ENCODE measurements at places on chromosomes 6 and 20.

DNA sequence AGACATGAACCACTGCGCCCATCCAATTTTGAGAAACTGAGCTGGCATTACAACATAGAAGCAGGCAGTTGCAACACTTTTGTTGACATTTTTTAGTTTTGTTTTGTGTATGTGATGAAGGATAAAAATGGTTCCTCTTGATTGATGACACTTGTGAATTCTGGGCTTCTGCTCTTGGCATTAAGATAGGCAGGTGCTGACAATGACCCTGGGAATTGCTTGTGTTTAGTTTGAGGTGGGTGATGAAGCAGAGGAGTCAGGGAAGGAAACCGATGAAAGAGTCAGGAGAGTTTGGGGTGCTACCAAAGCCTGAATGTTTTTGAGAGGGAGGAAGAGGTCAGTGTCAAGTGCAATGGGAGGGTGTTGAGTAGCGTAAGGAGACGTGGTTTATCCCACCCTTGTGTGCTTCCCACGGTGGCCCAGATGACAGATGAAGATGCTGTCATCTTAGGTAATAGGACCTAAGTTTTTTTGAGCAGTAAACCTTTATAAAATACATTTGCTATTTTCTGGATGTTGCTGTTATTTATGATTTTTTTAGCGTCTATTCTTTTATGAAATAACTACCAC is 19.4 kb downstream of the CDS2 start:
- no peak for DNase-seq

DNA sequence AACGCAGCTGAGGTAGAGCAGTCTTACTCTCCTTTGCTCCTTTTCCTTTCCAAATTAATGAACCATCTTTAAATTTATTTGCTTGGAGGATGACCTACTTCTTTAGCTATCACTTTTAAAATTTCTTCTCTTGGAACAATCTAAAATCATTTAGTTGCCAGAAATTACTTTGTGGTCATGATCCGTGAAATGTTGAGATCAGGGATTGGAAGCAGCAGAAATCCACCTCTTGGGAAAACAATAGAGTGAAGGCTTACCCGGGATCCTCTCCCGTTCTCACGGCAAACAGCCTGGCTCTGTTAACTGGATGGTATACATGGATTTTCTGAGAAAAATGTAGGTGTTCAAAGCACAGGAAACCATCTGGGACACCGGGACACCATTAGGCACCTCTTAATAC is 7.7 kb downstream of the AKAP12 start:
- no peak for DNase-seq

DNA sequence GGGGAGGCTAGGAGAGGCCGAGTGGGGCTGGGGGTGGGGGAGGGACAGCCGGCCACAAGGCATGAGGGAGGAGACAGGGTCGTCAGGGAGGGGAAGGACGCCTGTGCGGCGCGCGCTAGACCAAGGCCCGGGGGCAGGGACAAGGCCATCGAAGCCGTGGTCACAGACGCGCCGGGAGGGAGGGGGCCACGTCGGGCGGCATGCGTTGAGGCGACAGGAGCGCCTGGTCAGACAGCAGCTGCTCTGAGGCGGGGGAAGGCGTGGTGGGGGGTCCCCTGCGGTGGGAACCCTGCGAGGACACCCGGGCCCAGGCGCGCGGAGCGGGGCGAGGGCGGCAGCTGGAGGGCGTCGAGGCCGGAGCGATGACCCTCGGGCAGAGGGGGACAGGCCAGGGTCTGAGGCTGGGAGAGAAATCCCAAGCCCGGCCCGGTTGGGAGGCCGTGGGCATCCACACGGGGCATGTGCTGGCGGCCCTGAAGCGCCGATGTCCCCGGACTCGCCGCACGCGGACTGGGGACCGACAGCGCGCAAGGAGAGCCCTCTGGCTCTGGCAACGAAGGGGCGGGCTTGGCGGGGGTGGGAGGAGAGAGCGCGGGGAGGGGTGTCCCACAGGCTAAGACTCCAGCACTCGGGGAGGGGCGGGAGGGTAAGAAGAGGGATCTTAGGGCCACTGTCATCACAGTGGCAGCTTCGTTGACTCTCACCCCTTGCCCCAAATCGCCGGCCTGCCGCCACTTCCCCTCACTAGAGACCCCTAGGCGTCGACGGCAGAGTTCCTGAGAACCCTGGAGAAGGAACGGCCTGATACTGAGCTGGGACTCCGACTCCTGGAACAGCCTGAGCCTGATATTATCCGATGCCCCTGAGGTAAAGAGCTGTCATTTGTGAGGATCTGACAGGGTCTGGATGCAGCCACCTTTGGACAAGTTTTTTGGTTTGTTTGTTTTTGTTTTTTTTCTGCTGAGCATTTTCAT is 5.0 kb downstream of the TMEM239 start:
- no peak for DNase-seq

DNA sequence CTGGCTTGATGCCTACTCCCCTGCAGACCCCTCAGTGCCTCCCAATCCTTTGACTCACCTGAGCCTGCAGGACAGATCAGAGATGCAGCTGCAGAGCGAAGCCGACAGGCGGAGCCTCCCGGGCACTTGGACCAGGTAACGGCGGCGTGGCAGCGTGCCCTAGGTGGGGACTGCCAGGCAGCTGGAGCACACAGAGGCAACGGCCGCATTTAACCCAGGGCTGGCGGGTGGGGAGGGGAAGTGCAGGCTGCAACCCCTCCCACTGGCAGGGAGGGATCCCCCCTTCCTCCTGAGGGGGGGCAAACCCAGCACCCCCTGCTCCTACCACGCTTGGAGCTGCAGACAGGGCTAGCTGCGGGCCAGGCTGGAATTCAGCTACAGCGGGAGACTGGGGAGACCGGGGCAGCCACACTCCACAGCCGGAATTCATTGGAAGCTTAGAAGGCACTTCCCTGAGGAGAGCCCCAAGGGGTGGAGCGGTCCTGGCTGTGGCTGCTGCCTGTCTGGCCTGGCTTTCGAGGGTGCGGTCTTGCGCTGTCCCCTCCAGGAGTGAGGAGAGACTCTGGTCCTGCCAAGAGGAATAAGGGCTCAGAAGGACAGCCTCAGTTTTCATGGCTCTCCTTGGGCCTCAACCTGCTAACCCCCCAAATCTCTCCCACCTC is at the start of gene MATN4:
TSS of gene MATN4 (minus strand) at position 183 of the 662 bp plus-strand sequence. CDS start 2,717 bp downstream, outside the sequence.
- DNase-seq, result no peak

- DNase-seq, result no peak
These were observed 180.6 kb downstream of the BCKDHB start for GRCh38 chr6:80287112-80287511.

All from H4 (cell line).